ENCODE measurements at places on chromosomes 1 and 21.

GRCh38 chr1:176159993-176160392 lies 47.1 kb downstream of the COP1 start:
- DNase-seq: no peak

- no peak for DNase-seq
These were observed 10.6 kb upstream of the GADD45A start for GRCh38 chr1:67674260-67675011.

GRCh38 chr1:186828611-186829454 lies at the start of gene PLA2G4A:
PLA2G4A (plus strand) TSS chr1:186828949; CDS start chr1:186854355, 25,406 bp downstream.
- DNase-seq: peak; percentile 81

DNA sequence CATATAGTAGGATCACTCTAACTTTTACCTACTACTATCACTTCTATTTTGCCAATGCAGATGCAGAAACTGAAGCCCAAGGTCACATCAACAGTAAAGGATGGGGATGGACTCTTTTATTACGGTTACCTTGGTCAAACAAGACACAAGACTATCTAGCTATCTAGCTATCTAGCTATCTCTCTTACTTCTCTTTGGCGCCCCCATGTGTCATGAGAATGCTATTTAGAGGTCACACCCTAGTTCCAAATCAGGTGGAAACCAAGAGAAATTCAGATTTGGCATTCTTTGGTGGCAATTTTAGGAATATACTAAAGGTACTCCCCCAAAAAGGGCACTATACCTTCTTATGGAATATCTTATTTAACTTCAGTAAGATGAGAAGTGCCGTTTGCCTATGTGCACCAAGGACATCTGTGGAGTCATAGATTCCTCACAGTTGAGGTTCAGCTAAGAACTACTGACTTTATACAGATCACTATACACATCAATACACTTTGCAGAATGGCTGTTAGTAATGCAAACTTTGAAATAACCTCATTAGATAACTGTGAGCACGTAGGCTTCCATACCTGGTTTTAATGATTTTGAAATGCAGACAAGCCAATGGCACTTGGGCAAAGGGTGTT lies 6.7 kb downstream of the ZNF648 start:
- peak; percentile 50 for DNase-seq

GRCh38 chr1:205002705-205003104 lies 40.3 kb upstream of the CNTN2 start:
- DNase-seq: no peak

- DNase-seq: no peak
These were observed 10.7 kb downstream of the RRP1B start for GRCh38 chr21:43669828-43670605.

GRCh38 chr1:26138974-26139558 lies 19.8 kb upstream of the FAM110D start:
- no peak for DNase-seq

DNA sequence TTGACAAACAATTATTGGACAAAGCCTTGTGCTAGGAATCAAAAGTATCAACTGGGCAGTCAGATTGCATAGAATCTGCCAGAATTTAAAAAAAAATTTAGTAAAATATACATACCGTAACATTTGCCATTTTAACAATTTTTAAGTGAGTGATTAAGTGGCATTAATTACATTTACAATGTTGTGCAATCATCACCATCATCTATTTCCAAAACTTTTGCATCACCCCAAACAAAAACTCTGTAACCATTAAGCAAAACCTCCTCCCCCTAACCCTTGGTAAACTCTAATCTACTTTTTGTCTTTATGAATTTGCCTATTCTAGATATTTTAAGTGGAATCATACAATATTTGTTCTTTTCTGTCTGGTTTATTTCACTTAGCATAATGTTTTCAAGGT lies 182.8 kb downstream of the LMO4 start:
- no peak for DNase-seq

DNA sequence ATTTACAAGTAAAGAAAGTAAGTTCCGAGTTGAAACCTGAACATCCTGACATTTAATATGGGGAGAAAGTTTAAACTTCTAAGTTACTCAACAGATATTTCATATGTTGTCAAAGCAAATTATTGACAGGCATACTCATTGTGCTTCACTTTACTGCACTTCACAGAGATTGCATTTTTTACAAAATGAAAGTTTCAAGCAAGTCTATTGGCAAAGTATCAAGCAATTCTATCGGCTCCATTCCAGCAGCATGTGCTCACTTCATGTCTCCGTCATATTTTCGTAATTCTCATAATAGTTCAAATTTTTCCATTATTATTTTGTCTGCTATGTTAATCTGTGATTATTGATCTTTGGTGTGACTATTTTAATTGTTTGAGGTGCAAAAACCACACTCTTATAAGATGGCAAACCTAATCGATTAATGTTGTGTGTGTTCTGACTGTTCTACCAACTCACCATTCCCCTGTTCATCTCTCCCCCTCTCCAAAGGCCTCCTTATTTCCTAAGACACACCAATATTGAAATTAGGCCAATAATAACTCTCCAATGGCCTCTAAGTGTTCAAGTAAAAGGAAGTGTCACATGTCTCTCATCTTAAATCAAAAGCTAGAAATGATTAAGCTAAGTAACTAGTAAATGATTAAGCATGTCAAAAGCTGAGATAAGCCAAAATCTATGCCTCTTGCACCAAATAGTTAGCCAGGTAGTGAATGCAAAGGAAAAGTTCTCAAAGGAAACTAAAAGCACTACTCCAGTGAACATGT lies 68.2 kb upstream of the BCL9 start:
- DNase-seq: no peak

GRCh38 chr1:187894349-187894748 lies 1065.6 kb downstream of the PLA2G4A start:
- no peak for DNase-seq

GRCh38 chr21:33760641-33761440 lies 118.5 kb downstream of the ITSN1 start:
- DNase-seq: no peak

GRCh38 chr1:39882152-39882551 lies 1.2 kb downstream of the TRIT1 start:
- DNase-seq: no peak

GRCh38 chr1:6519491-6519934 lies 28.0 kb upstream of the PLEKHG5 start:
- no peak for DNase-seq

GRCh38 chr1:146032631-146033219 lies 11.2 kb upstream of the HJV start:
- DNase-seq: peak; percentile 59

DNA sequence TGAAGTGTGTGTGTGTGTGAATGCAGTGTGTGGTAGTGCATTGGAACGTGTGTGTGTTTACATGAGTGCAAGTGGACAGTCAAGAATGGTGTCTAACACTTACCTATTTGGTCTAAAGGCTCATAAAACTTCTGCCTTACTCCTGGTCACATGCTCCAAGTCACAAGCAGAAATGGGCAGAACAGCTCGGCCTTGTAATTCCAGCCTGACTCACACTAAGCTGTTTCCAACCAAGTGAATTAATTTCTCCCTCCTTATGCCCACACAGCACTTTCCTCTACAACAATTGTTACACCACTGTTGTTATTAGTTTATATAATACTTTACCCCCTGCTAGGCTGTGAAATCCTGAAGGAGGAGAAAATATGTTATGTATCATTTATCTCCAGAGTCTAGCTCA lies 43.8 kb downstream of the DDR2 start:
- DNase-seq: no peak

Measured in bronchial epithelial cell (primary cell).